NCI-H774 (cell line): ENCODE measurements at places on chromosomes 3 and 15.

DNA sequence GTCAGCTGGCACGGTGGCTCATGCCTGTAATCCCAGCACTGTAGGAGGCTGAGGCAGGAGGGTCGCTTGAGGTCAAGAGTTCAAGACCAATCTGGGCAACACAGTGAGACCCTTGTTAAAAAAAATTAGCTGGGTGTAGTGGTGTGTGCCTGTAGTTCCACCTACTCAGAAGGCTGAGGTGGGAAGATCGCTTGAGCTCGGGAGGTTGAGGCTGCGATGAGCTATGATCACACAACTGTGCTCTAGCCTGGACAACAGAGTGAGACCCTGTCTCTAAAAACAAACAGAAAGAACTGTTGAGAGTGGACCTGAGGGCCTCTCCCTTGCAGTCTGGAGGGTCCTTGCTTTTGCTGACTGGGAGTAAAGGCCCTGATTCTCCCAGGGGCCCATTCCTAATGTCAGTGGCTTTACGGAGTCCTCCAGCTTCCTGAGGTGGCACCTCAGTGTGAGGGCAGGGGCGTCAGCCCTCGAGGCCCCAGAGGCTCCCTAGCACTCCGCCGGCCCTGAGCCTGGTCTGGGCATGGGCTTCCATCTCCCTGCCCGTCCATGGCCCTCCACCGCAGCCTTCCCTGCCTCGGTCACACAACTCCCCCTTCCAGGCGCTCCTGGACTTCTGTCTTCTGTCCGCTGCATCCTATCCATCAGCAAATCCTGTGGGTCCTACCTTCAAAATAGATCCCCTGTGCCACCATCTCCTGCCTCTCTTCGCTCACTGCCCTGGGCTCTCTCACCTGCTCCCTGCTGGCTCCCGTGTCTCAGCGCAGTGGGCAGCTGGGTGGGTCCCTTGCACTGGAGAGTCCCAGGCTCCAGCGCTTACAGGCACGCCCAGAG, 19.0 kb downstream of the FBLN2 start:
- no peak for DNase-seq

DNA sequence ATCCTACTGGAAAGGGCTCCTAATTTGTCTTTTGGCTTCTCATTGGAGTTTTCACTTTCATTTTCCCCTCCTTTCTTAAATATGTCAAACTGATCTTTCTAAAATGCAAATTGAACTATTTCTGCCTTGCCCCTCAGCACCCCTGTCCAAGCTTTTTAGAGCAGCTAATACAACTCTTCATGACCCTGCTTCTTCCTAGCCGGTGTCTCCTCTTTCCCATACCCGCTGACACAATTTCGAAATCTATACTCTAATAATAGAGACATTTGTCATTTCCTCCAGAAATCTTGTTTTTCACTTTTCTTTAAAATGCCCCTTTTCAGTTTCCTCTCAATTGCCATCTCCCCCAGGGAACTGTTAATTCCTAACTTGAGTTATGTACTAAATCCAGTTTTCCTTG, 2.9 kb upstream of the EPHA3 start:
- DNase-seq: no peak

DNA sequence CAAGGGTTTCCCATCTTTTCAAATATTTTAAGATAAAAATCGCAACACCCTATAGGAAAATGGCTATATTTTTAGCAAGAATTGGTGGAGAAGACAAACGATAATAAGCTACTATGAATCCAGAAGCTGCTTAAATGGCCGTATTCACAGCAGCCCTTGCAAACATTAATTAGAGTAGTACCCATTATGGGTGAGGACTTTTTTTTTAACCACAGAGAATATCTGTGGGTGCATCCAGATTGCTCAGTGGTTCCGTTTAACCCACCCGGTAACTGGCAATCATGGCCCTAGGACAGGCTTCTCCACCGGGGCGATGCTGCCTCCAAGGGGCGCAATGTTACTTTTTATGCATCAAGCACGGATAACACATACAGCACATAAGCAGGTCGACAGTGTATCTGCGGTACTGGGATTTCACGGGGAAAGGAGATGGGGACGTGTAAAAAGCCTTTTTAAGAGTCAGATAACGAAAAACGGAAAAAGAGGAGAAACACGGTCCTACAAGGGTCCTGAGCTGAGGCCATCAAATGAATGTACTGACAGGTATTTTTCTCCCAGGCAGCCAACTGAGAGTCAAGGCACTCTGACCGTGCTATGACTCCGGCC, 968 bp upstream of the TMEM266 start:
- peak; percentile 7 for DNase-seq

- peak; percentile 11 for DNase-seq
Measured at GRCh38 chr3:24185738-24186384, 240.8 kb downstream of the NR1D2 start.

- no peak for DNase-seq
Measured at GRCh38 chr3:43031889-43032545, 52.9 kb downstream of the GASK1A start.

GRCh38 chr3:53552730-53553129, 58.3 kb downstream of the CACNA1D start:
- DNase-seq: no peak

DNA sequence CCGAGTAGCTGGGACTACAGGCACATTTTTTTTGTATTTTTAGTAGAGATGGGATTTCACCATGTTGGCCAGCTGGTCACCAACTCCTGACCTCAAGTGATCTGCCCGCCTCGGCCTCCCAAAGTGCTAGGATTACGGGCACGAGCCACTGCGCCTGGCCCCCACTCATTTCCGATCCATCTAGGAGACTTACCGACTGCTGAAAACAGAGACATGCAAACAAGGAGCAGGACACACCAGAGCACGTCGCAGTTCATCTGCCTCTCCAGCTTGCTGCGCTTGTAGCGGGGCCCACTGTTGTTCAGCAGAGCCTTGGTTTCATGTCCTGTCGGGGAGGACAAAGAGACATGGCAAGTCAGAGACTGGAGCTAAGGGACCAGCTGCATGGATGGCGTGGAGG, 137.4 kb downstream of the ATP10A start:
- DNase-seq: no peak

GRCh38 chr3:195015021-195015420, 255.9 kb downstream of the XXYLT1 start:
- DNase-seq: no peak

DNA sequence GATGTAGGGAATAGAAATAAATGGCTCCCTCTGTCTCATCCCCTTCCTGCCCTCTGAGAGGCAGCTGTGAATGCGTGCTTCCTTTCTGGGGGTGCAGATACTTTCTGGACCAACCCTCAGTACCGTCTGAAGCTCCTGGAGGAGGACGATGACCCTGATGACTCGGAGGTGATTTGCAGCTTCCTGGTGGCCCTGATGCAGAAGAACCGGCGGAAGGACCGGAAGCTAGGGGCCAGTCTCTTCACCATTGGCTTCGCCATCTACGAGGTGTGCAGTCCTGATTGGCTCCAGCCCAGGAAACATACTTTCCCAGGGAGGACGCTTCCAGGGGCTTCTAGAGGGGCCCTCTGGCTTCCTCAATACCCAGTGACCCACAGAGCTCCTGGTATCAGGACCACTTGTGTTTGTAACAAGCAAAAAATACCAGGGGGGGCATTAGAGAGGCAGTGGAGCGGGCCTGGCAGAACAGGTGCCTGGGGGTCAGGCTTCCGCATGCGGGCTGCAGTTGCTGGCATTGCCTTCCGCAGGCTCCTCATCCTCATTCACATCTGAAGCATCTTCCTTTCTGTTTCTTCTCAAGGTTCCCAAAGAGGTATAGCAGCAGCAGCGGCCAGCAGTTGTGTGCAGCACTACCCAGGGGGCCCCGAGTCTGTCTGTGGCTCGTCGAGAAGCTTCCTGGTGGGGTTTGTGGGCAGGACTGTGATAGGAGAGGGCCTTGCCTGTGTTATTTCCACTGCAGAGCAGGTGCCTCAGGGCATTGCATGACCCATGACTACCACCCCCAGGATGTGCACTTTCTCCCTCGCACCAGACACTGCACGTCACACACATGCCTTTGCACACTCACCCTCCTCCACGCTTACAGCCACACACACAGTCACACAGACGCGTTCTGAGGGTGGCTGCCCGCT, 42.5 kb downstream of the CAPN3 start:
- DNase-seq: no peak

- no peak for DNase-seq
Measured at GRCh38 chr3:46535746-46536145, 30.4 kb downstream of the LRRC2 start.
